Caudate nucleus (tissue), 63 donors: ENCODE measurements at places on chromosomes 7 and 10.

GRCh38 chr10:119383174-119383856, 159.2 kb downstream of the RGS10 start:
- no peak for DNase-seq

GRCh38 chr10:29941476-29941875, 117.9 kb downstream of the JCAD start:
- no peak for DNase-seq

- no peak for DNase-seq
Measured at GRCh38 chr7:8363407-8364015, 69.9 kb upstream of the NXPH1 start.

GRCh38 chr10:109914966-109915365, 8.3 kb downstream of the XPNPEP1 start:
- DNase-seq: no peak

- no peak for DNase-seq
Measured at GRCh38 chr10:112918771-112919170, 31.3 kb upstream of the TCF7L2 start.

DNA sequence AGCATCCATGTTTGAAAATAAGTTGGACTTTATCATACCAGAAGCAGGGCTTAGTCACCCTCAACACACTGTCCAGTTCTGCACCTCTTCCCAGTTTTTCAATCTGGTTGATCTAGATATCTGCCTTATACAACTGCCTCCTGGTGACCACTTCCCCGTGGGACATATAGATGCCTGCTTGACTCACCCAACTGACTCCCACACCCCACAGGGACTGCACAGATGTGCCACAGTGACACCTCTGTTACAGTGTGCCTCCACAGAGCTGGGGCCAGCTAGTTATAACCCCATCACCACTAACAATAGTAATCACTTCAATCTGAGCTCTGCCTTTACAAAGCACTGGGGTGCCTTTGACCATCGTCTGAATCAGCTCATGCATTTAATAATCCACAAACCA, 82.6 kb upstream of the AOAH start:
- no peak for DNase-seq

DNA sequence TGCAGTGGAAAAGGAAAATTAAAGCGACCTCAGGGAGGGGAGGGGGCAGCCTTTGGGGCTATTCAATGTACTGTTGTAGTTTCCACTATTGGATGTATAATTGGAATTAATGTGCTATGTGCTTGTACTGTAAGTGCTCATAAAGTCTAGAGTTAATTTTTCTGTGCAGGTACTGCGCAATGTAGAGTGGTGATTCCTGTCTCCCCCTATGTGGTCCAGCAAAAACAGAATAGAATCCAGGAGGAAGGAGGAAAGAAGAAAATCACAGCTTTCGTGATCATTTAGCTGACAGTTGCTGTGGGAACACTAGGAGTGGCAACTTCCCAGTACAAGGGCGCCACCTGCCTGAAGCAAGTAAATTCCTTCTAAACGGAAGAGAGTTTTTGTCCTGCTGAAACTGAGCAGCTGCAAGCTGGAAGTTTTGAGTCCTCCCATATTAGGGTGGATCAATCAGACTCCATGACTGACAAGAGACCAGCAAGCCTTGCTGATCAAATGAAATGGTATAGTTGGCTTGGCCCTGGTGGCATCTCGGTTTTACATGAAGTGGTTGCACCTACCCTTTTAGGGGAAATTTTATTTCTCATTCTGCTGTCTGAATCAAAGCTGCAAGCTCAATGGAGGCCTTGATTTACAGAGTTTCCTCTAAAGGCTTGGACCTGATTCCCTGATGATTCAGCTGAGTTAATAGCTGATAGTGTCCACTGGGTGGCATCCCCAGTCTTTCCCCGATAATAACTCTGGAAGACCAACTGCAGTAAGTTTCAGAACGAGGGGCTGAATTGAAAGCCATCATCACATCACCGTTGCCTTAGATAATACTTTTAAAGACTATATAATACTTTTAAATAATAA, 299.8 kb downstream of the HGF start:
- peak; percentile 34 for DNase-seq

DNA sequence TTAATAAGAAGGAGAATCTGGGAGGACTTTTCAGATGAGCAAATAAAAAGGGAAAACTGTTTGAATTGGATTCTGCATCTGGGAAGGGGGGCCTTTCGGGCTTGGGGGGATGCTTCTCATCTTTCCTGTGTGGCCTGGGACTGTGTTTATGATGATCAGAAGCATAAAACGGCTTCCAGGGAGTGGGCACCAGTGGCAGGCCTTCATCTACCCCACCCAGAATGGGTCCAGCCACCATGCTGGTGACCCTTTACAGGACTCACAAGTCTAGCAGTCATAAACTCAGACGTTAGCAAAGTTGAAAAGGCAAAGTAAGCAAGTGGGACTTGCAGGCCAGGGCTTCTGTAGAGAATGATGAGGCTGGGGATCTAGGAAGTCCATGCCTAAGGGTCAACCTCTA, 198.3 kb upstream of the ZMIZ1 start:
- no peak for DNase-seq

DNA sequence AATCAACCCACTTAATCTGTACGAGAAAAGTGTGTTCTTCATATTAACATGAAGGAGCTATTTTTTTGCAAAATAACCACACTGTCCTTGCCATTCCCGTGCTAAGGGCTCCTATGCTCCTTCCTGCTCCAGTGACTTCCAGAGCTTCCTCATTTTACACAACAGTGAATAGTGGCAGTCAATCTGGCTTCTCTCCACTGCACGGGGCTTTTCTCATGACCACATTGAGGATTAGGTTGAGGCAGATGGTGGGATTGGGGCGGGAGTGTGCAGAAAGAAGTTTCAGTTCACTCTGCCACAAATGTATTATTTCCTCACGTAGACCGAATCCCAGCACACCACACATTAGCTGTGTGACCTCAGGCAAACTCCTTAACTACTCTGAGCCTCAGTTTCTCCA, 235.1 kb downstream of the ARHGAP12 start:
- no peak for DNase-seq

- peak; percentile 33 for DNase-seq
Measured at GRCh38 chr10:122342293-122343134, 32.0 kb upstream of the PLEKHA1 start.

DNA sequence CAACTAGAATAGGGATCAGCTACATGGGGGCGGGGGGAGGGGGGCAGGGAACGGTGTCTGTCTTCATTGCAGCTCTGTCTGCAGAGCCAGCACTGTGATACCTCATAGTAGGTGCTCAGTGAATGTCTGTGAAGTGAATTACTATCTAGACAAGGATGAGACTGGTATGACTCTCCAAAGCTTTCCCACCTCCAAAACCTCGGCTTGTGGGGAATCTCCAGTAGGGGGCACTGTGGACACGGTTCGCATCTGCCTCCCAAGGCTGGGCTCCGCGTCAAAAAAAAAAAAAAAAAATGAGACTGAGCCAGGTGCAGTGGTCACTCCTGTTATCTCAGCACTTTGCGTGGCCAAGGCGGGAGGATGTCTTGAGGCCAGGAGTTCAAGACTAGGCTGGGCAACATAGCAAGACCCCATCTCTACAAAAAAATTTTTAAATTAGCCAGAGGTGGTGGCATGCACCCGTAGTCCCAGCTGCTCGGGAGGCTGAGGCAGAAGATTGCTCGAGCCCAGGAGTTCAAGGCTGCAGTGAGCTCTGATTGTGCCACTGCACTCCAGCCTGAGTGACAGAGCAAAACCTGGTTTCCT, 9.6 kb downstream of the TRIM56 start:
- DNase-seq: no peak

- DNase-seq: no peak
Measured at GRCh38 chr7:43042302-43042701, 70.1 kb upstream of the HECW1 start.

GRCh38 chr10:84583501-84583900, 255.1 kb downstream of the CCSER2 start:
- no peak for DNase-seq

DNA sequence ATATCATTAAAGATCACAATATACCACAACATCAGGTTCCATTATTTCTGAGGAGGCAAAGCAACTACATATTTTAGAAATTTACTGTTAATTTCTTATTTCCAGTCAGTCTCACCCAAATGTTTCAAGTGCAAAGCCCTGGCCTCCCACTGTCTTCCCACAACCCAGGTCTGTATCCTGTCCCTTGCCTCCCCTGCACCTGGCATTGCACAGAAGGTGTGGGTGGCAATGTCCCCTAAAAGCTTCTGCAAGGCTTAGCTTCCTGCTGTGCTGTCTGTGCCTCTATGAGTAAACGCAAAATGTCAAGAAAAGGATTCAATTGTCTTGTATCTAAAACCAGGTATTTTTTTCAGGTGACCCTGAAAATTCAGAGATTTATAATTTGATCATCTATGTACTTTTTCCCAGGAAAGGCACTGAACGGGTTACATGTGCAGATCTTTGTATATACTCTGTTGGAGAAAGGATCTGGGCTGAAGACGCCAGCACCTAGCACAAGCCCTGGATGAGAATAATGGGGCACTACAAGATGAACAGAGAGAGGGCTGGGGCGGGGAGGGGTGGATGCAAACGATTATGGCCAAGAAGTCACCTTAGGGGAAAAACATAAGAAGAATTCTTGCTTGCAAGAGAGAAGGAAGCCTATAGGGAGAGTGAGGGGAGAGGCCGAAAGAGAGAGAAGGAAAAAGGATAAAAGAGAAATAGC, 3.1 kb upstream of the ANTXRL start:
- DNase-seq: no peak

GRCh38 chr7:8536431-8536830, 103.0 kb downstream of the NXPH1 start:
- DNase-seq: no peak
